Cardiac fibroblast (primary cell): ENCODE measurements at places on chromosomes 5 and 9.

DNA sequence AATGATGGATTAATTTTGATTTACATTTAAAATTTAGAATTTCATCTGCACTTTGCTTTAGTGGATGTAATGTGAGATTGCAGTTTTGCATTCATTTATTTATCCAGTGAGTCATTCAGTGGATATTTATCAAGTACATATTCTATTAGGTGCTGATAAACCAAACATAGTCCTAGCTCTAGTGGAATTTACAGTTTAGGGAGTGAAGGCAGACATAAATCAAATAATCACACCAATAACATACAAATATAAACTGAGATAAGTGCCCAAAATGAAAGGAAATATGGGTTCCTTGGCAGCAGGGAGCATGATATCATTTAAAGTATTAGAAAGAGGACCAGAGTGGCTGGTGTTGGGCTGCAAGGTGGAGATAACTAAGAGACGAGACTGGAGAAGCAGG, 14.7 kb upstream of the NIPBL start:
- DNase-seq: no peak

GRCh38 chr5:32443541-32444430, 754 bp downstream of the ZFR start:
- DNase-seq: peak; percentile 42

DNA sequence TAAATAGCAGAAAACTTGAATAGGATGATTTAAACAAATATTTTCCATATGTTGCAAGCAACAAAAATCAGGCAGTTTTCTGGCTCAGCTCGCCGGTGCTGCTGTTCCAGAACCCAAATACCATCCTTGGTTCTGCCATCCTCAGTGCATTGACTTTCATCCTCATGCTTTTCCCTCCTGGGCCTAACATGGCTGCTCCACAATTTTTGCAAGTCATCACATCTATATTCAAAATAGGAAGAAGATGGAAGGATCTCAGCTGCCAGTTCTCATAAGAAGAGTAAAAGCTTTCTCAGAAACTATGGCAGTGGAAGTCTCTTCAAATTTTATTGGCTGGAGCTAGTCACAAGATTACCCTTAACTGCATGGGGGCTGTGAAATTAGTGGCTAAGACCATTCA, 136.7 kb downstream of the STARD4 start:
- DNase-seq: no peak

- DNase-seq: no peak
Observed at GRCh38 chr9:33919276-33919897, 102.4 kb downstream of the UBE2R2 start.

DNA sequence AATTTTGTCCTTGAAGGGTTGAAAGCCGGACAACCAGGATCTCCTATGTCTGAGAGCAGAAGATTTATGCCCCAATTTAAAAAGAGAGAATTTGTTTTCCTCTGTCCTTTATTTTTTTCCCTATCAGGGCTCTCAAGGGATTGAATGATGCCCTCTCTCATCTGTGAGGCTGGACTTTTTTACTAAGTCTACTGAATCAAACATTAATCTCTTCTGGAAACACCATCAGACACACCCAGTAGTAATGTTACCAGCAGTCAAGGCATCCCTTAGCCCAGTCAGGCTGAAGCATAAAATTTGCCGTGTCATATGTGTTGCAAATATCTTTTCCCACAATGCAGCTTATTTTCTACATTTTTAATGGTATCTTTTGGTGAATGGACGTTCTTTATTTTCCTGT, 1497.9 kb downstream of the MAT2B start:
- no peak for DNase-seq

DNA sequence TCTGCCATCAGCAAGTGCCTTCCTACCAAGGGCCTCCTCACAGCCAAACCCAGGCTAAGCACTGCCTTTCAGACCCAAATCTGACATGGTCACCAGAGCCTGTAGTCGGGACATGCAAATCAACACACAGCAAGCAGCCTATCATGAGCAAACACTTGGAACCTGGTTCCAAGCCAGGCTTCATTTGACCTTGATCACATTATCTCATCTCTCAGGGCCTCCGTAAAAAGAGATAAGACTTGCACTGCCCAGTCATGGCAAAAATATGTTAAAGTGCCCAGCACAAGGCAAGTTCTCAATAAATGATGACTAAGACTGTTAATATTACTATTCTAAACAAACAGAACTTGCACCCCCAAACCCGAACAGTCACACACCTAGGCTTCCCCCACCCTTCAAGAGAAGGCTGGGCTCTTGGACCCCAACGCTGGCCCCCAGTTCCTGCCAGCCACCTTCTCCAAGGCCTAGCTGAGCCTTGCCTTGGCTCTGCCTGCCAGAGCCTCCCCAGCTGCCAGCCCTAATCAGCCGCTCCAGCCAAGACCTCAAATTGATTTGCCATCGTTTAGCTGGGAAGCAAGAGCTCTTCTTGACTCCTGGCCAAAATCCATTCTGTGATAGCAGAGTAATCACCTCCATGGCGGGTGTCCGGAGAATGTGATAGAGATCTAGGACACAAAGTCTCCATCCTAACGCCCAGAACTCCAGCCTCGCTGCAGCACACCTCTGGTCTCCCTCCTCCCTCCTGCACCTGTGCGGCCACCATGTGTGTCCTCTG, 18.7 kb downstream of the CPLX2 start:
- no peak for DNase-seq
